ENCODE measurements at places on chromosomes 1 and 21.

DNA sequence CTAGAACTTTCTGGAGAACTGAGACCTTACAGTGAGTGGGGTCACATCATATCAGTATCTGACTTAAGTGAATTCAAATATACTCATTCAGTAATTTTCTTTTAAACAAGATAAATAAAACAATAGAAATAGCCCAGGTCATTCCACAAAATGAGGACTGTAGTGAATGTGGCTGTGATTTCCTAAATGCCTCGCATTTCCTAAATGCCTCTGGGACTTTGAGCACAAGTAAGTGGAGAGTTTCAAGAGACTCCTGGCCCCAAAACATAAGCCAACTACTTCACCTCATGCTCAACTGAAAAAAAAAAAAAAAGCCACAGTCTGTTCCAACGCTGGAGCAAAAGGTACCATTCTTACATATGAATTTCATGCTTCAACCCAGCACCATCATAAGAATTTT, 81.5 kb downstream of the ZNF281 start:
- H3K27me3 ChIP-seq = peaks cover 8% of the 10 kb centered on the region
- peak overlapping the region; percentile 0 for H3K27ac ChIP-seq
- DNase-seq = no peak
- H3K4me1 ChIP-seq = peaks cover 20% of the 10 kb centered on the region

GRCh38 chr1:204349602-204350001, 10.1 kb downstream of the PLEKHA6 start:
- H3K4me3 ChIP-seq = no peak overlapping the region
- no peak for DNase-seq
- H3K27me3 ChIP-seq = peaks cover 4% of the 10 kb centered on the region
- H3K27ac ChIP-seq = no peak overlapping the region
- H3K36me3 ChIP-seq = no peaks in the 10 kb centered on the region
- peaks cover 16% of the 10 kb centered on the region for H3K4me1 ChIP-seq

DNA sequence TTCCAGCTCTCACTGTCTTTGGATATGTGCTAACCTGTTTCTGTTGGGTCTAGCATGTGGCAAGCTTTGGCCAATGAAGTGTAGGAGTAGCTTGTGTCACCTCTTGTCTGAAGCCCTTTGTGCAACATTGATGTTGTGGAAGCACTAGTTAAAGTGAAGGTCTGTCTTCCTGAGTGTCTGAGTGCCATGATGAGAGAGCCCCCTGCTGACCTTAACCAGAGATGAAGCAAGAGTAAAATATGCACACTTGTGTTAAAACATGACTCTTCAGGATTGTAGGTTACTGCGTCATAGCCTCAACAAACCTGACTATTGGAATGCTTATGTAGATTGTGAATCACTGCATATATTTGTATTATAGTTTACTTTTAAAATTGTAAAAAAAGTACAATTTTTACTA, 103.7 kb downstream of the NCAM2 start:
- H3K4me1 ChIP-seq = peaks cover 11% of the 10 kb centered on the region
- H3K4me3 ChIP-seq = no peak overlapping the region
- H3K27me3 ChIP-seq = no peaks in the 10 kb centered on the region
- no peaks in the 10 kb centered on the region for H3K36me3 ChIP-seq
- no peak for DNase-seq

DNA sequence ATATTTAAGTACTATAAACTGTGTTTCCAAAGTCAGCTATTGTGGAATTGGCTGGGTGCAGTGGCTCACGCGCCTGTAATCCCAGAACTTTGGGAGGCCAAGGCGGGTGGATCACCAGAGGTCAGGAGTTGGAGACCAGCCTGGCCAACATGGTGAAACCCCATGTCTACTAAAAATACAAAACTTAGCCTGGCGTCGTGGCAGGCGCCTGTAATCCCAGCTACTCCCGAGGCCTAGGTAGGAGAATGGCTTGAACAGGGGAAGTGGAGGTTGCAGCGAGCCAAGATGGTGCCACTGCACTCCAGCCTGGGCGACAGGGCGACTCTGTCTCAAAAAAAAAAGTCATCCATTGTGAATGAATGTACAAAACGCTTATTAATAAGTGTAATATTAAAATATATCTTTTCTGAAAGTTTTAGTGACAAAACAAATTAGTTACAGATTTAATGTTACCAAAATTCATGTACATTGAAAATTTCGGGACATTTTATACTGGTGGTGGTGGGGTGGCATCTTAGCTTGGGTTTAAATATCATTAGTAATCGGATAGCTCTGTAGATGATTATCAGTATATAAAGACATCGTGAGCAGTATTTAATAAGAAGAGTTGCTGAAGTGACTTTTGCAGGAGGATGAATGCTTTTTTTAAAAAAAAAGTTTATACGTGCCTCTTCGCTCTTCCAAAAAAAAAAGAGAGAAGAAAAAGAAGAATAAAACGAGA, 503 bp upstream of the SRSF11 start:
- peak overlapping the region; percentile 91 for H3K4me3 ChIP-seq
- no peak for DNase-seq
- H3K27ac ChIP-seq = peak overlapping the region; percentile 99
- peaks cover 11% of the 10 kb centered on the region for H3K36me3 ChIP-seq
- no peaks in the 10 kb centered on the region for H3K27me3 ChIP-seq
- H3K4me1 ChIP-seq = peaks cover 30% of the 10 kb centered on the region

- DNase-seq = no peak
- H3K4me3 ChIP-seq = no peak overlapping the region
- H3K4me1 ChIP-seq = peaks cover 3% of the 10 kb centered on the region
These were observed 109.0 kb upstream of the KCTD3 start for GRCh38 chr1:215458104-215458503.

- H3K4me3 ChIP-seq = no peak overlapping the region
- H3K36me3 ChIP-seq = no peaks in the 10 kb centered on the region
- DNase-seq = no peak
- H3K27ac ChIP-seq = peak overlapping the region; percentile 69
- peaks cover 3% of the 10 kb centered on the region for H3K27me3 ChIP-seq
These were observed 7.3 kb upstream of the UMODL1 start for GRCh38 chr21:42063571-42064521.

- peaks cover 11% of the 10 kb centered on the region for H3K4me1 ChIP-seq
- H3K36me3 ChIP-seq = peaks cover 11% of the 10 kb centered on the region
- no peak for DNase-seq
- H3K27me3 ChIP-seq = no peaks in the 10 kb centered on the region
These were observed 44.3 kb upstream of the BATF3 start for GRCh38 chr1:212743901-212744475.

- H3K27me3 ChIP-seq = no peaks in the 10 kb centered on the region
- no peaks in the 10 kb centered on the region for H3K36me3 ChIP-seq
- H3K27ac ChIP-seq = no peak overlapping the region
- H3K4me1 ChIP-seq = no peaks in the 10 kb centered on the region
These were observed 65.5 kb upstream of the AK4 start for GRCh38 chr1:65082346-65083040.

DNA sequence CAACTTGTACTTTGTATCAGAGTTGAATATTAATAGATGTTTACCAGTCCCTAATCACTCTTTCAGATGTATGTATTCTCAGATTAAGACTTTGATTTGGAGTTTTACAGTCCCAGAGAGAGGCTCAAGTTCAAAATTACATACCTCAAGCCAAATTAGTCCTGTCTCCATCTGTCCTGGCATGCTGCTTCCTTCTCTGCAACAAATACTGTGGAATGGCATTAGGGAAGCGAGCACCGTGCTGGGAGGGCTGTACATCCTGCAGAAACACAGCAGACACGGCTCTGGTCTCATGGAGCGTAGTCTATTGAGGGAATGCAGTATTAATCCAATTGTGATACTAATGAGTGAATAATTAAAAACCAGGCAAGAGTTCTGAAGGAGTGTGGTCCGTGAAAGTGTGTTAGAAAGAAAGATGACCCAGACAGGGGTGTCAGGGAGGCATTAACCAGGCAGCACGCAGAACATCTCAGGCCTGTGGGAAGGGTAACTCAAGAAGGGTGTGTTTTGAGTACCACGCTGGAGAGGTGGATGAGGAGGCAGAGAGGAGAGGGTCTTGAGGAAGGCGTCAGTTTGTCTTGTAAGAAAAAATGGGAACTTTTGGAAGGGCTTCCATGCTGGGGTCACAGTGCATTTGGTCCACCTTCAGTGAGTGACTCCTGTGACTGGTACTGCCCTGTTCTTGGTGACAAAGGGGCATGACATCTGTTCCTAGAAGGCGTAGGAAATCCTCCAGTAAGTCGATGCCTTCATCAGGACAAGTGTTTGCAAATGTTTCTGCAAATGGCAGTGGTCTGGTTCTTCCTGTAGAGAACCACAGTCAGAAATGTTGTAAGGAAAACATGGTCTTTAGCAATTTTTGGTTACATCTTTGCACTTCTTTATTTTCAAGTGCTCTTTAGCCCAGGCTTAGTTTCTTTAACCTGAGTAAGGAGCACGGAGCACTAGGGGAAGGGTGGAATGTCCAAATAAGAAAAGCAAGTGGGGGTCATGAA, 1.6 kb downstream of the RAB4A start:
- peak overlapping the region; percentile 95 for H3K4me3 ChIP-seq
- peaks cover 35% of the 10 kb centered on the region for H3K4me1 ChIP-seq
- no peaks in the 10 kb centered on the region for H3K27me3 ChIP-seq
- peak overlapping the region; percentile 97 for H3K27ac ChIP-seq
- H3K36me3 ChIP-seq = peaks cover 13% of the 10 kb centered on the region
- no peak for DNase-seq

DNA sequence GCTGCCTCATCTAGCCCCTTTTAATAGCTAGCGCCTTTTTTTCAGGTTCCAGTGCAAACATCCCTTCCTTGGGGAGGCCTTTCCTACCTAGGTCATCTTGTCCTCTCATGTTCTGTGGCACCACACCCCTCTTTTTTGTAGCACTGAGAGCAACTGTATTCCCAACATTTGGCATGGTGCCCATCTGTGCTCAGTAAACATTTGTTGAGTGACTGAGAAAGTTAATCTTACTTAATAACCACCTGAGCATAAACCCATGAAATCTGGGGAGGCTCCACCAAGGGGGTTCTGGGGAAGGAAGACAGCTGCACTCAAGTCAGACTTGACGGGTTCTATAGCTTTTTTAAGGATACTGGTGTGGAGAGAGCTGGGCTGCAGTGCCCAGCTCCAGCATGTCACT, 90.0 kb downstream of the NOS1AP start:
- no peak overlapping the region for H3K27ac ChIP-seq
- H3K36me3 ChIP-seq = no peaks in the 10 kb centered on the region
- no peaks in the 10 kb centered on the region for H3K4me1 ChIP-seq
- H3K27me3 ChIP-seq = peaks cover 4% of the 10 kb centered on the region
- no peak overlapping the region for H3K4me3 ChIP-seq
- DNase-seq = no peak

- no peak overlapping the region for H3K27ac ChIP-seq
- H3K36me3 ChIP-seq = no peaks in the 10 kb centered on the region
- DNase-seq = no peak
- no peak overlapping the region for H3K4me3 ChIP-seq
- no peaks in the 10 kb centered on the region for H3K4me1 ChIP-seq
These were observed 6.1 kb downstream of the DMBX1 start for GRCh38 chr1:46495778-46496177.

DNA sequence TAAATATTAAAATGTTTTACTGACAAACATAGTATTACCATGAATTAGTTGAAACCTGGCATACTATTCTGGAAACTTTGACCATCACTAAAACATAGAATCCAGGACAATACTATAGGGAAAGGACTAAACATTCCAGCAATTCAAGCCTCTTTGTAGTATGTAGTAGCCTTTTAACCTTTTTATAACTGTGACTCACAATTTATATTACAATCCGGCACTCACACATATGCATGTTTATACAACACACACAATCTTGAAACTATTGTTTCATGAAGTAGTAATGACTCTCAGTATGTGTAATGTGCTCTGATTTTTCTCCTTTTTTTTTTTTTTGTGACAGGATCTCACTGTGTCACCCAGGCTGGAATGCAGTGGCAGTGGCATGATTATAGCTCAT, 64.3 kb downstream of the ANKRD13C start:
- H3K4me3 ChIP-seq = no peak overlapping the region
- H3K27ac ChIP-seq = no peak overlapping the region
- no peaks in the 10 kb centered on the region for H3K4me1 ChIP-seq
- DNase-seq = no peak

GRCh38 chr1:203189951-203190352, 3.4 kb upstream of the CHI3L1 start:
- no peak overlapping the region for H3K4me3 ChIP-seq
- H3K27ac ChIP-seq = no peak overlapping the region

DNA sequence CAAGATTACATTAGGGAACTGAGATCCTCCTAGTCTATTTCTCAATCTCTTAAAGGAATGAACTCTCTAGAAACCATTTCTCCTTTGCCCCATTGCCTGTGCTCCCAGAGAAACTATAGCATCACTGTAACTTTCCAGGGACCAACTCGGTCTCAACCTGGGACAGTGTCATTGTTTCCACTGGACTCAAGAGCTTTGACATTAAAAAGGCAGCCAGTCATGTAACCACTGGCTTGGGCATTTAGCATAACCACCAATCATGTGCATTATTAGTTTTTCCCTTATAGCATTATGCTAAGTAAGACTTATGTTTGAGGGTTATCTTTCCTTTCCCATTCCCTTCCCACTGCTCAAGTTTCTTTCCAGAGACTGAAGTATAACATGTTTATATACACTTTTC, 18.2 kb downstream of the TEX38 start:
- H3K27me3 ChIP-seq = no peaks in the 10 kb centered on the region
- H3K4me1 ChIP-seq = peaks cover 74% of the 10 kb centered on the region
- DNase-seq = no peak
- H3K36me3 ChIP-seq = peaks cover 29% of the 10 kb centered on the region
- peak overlapping the region; percentile 93 for H3K27ac ChIP-seq

DNA sequence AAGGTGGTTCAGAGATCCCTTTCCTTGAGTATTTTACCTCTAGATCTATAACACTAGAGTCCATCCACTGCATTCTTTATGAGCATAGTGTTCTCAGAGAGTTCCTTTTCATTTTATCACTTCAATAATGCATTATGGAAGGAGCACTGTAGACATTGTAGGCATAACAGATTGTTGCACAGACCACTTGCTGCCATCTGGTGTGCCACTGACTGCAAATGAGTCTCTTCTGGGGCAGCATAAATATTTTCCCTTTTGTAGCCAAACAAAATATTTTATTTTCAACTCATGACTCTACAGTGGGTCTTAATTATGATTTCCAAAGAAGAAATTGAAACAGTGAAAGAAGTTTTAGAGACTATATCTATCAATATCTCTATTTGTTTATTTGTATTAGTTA, 290.4 kb downstream of the OLFM3 start:
- H3K4me3 ChIP-seq = no peak overlapping the region
- H3K36me3 ChIP-seq = no peaks in the 10 kb centered on the region
- no peaks in the 10 kb centered on the region for H3K27me3 ChIP-seq
- peaks cover 8% of the 10 kb centered on the region for H3K4me1 ChIP-seq
- H3K27ac ChIP-seq = no peak overlapping the region

GRCh38 chr1:110188035-110188618, 22.0 kb upstream of the KCNC4 start:
- DNase-seq = no peak
- H3K4me1 ChIP-seq = no peaks in the 10 kb centered on the region
- no peak overlapping the region for H3K4me3 ChIP-seq
- no peaks in the 10 kb centered on the region for H3K36me3 ChIP-seq
- H3K27ac ChIP-seq = no peak overlapping the region

- H3K36me3 ChIP-seq = no peaks in the 10 kb centered on the region
- no peak overlapping the region for H3K4me3 ChIP-seq
- H3K4me1 ChIP-seq = peaks cover 23% of the 10 kb centered on the region
- peaks cover 18% of the 10 kb centered on the region for H3K27me3 ChIP-seq
These were observed 5.3 kb downstream of the TIE1 start for GRCh38 chr1:43305926-43306687.

- H3K36me3 ChIP-seq = no peaks in the 10 kb centered on the region
- peaks cover 5% of the 10 kb centered on the region for H3K4me1 ChIP-seq
- no peak overlapping the region for H3K4me3 ChIP-seq
- DNase-seq = no peak
- peaks cover 10% of the 10 kb centered on the region for H3K27me3 ChIP-seq
- no peak overlapping the region for H3K27ac ChIP-seq
These were observed 15.0 kb upstream of the KCNN3 start for GRCh38 chr1:154884869-154885701.

Measured in progenitor cell of endocrine pancreas (in vitro differentiated cells).